ENCODE measurements at places on chromosomes 1 and 21.
A peak's percentile ranks its signal among the peaks of the same experiment; 100 is the strongest.

- no peak for DNase-seq
Observed at GRCh38 chr1:149923626-149924025, 4.0 kb downstream of the SF3B4 start.

- DNase-seq: no peak
Observed at GRCh38 chr1:229749992-229750391, 123.9 kb downstream of the URB2 start.

DNA sequence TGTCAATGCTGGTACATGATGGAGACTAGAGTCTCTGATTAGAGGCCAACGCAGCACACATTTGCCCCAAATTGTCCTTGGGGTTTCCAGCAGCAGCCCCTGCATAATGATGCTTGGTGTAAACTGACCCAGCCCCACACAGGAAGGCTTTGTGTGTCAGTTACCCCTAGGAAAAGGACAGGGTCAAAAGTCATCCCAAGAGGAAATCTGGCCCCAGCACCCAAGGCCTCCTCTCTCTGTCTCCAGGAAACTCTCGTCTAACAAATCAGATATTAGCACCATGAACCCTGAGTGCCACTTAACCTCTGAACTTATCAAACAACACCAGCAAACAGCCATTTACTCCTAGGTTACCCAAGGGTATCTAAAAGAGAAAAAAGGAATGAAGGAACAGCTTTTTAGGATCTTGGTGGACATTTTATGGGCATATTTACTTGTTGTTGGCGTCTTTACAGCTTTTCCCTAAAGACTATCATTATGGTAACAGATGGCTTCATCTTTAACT, 84.5 kb downstream of the PSMG1 start:
- DNase-seq: peak; percentile 9

- no peak for DNase-seq
Observed at GRCh38 chr1:43968348-43968948, 1.4 kb upstream of the DPH2 start.

GRCh38 chr1:107976836-107977235, 11.9 kb upstream of the VAV3 start:
- no peak for DNase-seq

DNA sequence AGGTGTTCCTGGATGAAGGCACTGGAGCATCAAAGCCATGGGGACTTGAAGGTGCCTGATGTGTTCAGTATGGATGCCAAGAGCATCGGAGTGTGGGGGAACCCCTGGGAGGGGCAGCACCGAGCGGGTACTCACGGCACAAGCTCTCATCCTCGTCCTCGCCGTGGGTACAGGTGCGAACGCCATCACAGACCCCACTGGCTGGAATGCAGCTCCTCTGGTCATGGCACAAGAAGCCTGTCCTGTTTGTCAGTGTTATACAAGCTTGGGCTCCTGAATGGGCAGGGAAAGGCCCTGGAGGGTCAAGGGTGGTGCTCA, 6.0 kb downstream of the LDLRAD1 start:
- DNase-seq: no peak

DNA sequence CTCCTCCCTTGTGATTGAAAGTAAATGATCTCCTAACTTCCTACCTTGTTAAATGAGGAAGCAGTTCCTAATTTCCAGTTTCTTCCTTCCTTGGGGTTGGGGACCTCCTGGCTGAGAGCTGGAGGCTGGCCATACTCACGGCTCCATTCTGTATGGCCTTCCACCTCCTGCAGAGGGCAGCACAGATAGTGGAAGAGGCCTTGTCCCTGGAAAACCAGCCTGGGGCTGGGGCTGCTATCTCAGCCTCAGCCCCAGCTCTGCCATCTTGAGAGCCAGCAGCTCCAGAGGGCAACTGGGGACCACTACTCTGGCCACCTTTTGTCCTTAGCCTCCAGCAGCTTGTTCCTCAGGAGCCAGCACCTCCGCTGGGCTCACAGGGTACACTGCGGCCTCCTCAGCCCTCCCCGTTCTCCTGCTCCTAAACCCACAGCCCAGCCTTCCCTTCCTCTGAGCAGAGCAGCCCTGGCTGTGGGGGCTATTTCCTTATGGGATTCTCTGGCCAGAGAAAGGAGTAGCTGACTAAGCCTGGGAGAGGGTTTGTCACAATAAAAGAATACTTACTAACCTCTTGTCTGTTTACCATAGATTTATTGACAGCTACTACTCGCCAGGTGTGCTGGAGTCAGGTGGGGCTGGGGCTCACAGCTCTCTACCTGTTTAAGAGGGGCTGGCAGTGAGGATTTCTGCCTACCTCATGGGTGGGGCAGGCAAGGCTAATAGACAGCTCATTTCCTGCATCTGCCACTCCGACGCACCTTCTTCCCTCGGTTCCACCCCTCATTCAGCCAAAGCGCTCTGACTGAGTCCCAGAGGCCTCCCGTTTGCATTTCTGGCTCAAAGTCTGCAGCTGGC, 6.3 kb downstream of the TMEM234 start:
- DNase-seq: peak; percentile 36

DNA sequence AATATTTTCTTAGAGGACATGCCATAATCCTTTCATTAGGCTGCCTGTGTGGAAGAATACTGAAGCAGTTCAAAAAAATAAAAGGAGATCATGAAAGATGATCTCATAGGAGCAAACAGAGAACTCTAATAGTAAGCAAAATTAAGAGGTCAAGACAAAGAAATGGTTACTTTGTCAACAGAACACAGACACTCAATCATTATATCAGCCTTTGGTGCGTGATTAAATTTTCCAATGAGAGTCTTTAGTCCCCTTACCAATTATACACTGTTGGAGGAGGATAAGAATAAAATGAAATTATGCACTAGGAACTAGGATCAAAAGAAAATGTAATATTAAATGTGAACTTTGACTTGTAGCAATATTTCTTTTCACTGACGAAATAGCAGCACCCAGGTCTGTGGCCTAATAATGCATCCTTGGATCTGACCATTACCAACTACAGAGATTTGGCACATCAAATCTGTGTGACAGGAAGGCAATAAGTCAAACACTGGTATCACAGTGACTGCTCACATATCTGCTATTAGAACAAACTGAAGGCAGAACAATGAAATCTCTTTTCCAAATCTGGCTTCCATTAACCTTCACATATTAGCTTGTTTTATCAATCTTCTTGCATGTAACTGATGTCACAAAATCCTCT, 1812.9 kb downstream of the PLA2G4A start:
- DNase-seq: peak; percentile 49

GRCh38 chr1:150089846-150090520, 22.4 kb downstream of the VPS45 start:
- no peak for DNase-seq

GRCh38 chr1:195697130-195697529, 911.1 kb downstream of the KCNT2 start:
- DNase-seq: no peak

GRCh38 chr1:29324771-29325351, 88.5 kb downstream of the PTPRU start:
- no peak for DNase-seq

GRCh38 chr1:25096307-25097150, 135.8 kb downstream of the SYF2 start:
- DNase-seq: no peak

DNA sequence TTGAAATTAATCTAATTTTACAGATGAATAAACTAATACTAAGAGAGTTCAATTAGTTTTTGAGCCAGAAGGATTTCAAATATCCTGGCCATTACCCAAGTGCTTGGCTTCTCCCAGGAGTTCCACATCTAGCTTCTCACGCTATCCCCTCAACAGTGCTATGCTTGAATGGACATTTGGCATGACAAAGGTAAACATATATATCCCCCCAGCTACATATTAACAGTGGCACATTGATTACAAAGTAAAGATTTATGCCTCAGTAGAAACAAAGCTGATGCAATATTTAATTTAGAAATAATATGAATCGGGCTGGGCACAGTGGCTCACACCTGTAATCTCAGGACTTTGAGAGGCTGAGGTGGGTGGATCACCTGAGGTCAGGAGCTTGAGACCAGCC, 434.6 kb upstream of the PRMT6 start:
- peak; percentile 93 for DNase-seq

- DNase-seq: no peak
Observed at GRCh38 chr1:164320790-164321731, 237.9 kb upstream of the PBX1 start.

GRCh38 chr1:186654741-186655140, 25.5 kb downstream of the PTGS2 start:
- no peak for DNase-seq

DNA sequence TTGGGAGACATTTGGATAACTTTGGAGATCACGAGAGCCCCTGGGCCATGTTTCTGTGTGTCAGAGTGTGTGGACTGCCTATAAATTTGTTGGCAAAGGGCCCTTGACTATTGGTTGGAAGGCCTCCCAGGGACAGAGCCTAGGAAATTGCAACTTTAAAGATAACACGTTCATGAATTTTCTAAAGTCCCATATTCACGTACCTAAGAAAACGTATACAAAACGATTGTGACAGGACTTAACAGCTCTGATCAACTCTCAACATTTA, 55.8 kb downstream of the DOP1B start:
- no peak for DNase-seq

DNA sequence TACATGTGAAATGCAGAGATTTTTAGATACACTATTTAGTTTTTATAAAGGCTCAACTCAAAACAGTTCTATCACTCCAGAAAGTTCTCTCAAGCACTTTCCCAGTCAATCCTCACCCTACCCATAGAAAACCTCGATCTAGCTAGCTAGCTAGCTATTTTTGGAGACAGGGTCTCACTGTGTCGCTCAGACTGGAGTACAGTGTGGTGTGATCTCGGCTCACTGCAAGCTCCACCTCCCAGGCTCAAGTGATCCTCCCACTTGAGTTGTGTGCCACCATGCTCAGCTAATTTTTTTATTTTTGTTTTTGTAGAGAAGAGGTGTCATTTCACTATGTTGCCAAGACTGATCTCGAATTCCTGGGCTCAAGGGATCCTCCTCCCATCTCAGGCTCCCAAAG, 236.9 kb downstream of the RERE start:
- no peak for DNase-seq
